ENCODE measurements at places on chromosomes 5 and 9.

GRCh38 chr9:112245126-112245525 is 70.0 kb upstream of the SUSD1 start:
- no peak for DNase-seq

DNA sequence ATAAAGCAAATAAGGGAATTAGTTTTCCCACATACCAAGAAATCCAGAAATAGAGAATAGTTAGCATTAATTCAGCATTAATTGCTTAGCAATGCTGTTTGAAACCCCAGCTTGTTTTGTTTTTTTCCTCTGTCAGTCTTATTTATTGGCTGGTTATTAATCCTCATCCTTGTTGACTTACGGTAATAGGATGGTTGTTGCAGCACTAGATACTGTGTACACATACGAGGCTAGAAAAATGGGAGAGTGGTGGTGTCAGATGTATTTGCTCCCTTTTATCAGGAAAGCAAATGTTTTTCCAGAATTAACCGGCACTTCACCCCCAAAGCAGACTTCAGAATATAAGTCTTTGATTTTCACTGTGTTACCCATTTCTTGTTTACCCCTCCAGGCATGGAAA is 60.4 kb downstream of the ERBIN start:
- no peak for DNase-seq

DNA sequence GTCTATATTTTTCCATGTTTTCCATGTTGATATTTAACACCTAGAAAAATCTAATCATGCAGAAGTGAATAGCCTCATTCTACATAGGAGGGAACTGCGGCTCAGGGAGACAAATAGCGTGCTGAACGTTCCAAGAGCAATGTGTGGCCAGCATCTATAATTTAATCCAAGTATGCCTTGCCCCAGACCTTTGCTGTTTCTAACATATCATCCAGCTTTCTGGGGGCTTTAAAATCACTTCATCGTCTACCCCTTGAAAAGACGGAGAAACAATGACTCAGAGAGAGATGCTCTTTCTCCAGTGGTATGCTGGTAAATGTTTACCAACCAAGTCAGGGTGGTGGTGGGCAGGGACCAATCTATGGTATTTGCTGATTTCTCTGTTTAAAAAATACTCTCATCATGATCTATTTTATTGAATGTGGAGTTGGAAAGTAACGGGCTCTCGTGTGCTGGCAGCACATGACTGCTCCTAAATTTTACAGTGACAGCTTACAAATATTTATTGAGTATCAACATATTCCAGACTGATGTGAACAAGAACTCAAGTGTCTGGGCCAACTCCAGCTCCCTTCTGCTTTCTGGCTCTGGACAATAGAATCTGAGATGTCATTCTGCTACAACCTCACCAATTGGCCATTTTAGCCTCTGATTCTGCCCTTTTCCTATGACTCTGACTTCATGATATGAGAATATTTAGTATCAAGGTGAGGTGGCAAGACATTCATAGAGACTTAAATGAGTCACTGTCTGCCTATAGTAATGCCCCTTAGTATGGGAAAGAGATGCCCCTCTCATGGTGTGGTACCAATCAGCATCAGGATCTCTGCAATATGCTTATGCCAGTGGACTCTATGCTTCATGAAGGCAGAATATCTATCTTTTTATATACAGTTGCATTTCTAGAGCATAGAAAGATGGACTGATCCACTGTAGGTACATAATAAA is 407.4 kb upstream of the TNC start:
- peak; percentile 11 for DNase-seq

DNA sequence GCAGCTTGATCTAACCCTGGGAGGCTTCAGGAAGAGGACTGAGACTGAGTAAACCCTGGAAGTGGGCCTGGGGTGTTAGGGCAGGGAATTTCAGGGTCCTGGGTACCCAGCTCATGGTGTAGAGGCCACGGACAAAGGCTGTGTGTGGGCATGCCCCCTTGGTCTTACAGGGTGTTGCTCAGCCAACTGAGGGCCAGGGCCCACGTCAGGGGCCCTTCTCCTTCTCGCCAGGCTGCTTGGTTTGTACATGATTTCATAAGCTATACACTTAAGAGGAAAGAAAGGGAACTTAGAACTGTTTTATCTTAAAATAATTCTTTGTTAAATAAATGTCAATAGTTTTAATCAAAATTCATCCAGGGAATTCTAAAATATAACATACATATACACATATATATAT is 95.4 kb downstream of the TLE4 start:
- no peak for DNase-seq

- DNase-seq = no peak
Measured at GRCh38 chr5:38655691-38656090, 99.2 kb upstream of the LIFR start.

- peak; percentile 11 for DNase-seq
Measured at GRCh38 chr9:97362777-97363545, 48.9 kb upstream of the TDRD7 start.

DNA sequence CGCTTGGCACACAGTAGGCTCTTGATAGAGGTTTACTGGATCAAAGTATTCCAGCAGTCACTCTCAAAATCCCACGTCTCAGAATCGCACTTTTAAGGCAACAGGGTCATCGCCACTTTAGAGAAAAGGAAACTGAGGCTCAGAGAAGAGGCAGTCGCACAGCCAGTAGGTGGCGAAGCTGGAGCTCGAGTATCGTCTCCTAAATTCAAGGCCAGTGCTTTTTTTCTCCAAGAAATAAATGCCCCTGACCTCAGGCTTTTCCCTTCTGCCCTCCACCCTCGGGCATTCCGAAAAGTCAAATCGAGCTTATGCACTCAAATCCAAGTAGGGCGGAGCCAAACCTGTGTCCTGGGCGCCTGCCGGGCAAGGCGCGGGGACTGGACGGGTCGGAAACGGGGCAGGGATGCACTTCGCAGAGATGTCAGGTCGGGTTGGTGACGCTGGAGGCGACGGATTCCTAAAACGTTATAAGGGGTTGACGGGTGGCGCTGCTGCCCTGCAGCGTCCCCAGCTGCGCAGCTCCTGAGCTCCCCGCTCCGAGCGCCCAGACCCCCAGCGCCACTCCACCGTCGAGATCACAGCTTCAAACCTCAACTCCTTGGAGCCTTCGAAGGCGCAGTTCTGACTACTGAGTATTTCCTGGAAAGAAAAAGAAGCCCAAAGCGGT is 4.7 kb upstream of the FOXB2 start:
- DNase-seq = no peak

Measured in kidney tubule cell (primary cell).